ENCODE measurements at places on chromosomes 1 and 21.

- DNase-seq = peak; percentile 74
These were observed 719.1 kb upstream of the B3GALT2 start for GRCh38 chr1:193905288-193906085.

DNA sequence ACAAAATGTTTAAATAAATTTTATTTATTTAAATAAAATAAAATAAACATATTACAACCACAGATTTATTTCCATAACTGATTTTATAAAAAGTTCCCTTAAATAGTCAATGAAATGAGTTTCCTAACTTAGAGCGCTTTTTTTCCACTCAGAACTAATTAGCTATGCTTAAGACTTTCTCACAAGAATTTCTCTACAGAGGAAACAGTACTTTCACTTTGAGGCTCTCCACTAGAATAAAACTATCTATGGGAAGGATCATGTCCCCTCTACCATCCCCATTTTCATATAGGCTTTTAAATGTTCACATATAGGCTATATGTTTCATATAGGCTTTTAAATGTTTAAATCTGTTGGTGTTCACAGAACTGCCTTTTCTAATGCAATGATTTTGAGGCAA, 40.0 kb upstream of the DPH5 start:
- DNase-seq = no peak

DNA sequence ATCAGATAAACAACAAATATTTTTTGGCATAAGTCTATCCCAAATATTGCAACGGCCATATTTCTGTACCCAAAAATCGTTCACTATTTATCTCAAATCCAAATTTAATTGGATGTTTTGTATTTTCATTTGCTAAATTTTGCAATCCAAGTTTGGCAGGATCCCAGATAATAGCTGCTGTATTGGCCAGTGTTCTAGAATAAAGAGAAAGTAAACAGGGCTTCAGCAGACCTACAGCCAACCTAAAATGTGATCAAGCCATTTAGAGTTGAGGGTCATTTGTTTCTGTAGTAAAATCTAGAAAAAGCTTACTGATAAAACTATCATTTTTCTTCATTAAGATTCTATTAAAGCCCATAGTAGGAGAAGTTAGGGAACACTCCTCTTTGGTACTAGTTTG, 506.6 kb upstream of the PTBP2 start:
- DNase-seq = peak; percentile 34

DNA sequence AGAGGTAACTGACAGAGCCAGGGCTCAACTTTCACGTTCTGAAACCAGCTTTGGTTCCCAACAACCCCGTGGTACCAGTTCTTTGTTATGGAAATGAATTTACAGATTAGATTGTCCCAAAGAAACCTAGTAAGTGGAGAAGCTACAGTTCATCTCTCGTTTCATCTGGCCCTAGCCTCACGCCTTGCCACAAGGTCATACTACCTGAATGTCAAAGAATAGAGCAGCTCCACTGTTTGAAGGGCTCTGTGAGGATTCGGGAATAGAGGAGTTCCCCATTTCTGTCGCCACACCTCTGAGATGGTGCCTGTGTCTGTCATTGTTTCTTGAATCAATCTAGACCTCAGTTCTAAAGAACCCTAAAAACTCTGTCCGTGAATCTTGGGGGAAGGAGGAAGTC, 15.0 kb upstream of the CDC42 start:
- no peak for DNase-seq

DNA sequence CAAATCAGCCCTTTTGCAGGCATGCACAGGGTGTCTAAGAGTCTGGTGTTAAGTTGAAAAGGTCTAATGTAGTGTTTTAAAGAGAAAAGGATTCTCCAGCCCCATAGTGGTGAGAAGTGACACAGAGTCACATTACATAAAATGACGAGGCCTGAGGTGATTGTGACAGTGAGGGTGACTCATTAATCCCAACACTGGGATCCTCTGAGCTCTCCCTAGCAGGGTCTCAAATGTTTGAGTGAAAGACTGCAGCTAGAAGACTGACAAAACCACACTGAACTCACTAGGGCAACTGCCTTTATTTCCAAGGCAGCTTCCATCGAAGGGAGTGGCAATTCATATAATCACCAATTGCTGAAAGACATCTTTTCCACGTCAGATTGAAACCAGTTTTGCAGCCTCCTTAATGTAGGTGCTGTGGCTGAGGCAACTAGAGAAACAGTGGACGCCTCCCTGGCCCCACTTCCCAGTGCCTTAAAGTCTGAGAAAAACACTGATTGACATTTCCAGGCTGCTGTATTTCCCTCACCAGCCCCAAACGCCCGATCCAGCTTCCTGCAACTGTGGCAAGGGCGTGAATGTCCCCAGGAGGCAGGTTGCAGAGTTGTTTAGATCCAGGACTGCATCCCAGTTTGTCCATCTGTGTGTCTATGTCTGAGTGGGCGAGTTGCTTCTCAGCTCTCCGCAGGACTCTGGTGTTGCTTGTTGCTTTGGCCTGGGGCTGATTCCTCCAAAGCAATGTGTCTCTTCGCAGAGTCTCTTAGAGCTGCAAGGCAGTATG, 81.4 kb downstream of the RUNX1 start:
- DNase-seq = no peak

DNA sequence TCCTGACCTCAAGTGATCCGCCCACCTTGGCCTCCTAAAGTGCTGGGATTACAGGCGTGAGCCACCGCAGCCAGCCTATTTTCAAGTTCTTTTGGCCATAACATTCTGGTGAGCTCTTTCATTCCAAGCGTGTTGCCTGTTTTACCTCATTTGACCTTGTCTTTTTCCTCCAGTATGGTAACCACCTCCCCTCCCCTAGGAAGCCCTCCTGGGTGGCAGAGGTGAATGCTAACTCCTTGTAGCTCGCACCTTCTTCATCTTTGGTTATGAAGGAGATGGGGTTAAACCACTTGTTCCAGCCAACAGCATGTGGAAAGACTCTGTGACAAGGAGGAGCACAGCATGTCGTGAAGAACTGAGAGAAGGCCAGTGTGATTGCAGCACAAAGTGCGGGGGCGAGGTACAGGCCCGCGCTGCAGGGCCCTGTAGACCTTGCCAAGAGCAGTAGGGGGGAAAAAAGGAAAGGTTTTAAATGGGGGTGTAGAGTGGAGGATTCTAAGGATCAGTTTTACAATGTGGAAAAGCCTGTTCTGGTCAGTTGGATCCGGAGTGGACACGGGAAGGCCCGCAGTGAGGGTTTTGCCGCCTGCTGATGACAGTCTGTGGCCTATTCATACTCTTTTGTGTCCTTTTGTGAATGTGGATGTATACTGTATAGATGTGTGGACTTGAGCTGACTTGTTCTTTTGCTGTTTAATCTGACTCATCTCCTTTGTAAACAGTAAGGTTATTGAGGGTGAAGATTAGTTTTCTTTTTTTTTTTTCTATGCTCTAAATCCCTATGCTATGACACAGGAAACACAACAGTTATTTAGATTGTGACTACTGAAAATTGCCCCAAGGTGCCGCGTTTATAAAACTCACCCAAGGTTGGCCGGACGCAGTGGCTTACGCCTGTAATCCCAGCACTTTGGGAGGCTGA, 7.5 kb upstream of the ZNF436 start:
- DNase-seq = peak; percentile 70

GRCh38 chr1:207140536-207140935, 36.5 kb downstream of the C4BPA start:
- no peak for DNase-seq

DNA sequence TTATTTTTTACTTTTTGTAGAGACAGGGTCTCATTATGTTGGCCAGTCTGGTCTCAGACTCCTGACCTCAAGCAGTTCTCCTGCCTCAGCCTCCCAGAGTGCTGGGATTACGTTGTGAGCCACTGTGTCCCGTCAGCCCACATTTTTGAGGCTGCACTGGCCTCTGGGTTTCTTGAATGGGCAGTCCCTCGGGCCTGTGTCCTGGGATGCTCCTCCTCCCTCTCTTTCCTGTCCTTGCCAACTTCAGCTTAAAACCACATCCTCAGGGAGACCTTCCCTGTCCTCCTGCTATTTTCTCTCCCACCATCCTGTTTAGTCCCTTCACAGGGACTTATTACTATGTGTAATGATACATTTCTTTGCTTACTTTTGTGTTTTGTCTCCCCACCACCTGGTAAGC, 31.4 kb upstream of the LYST start:
- peak; percentile 59 for DNase-seq

All from fibroblast of gingiva (primary cell).